ENCODE measurements at places on chromosomes 7 and 10.

DNA sequence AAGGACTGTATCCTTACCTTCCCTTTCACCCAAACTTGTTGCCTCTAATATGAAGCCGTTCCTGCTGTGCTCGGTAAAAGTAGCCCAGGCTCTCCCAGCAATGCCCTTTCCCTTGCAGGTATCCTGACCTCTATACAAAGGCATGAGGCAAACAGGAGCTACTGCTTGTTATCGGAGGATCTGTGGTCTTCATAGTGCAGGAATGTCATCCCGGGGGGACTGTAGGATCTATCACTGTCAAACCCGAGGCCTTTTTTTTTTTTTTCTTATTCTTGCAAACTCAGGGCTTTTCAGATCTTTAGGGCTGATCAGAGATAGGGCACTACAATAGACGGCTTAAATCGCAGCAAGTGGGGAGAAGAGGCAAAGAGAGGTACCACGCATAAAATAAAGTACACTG lies 1206.6 kb downstream of the TYW1 start:
- DNase-seq, result no peak

- no peak for DNase-seq
Measured at GRCh38 chr10:73183667-73184281, 15.9 kb downstream of the FAM149B1 start.

- no peak for DNase-seq
Measured at GRCh38 chr10:110485541-110485940, 12.2 kb upstream of the DUSP5 start.

GRCh38 chr10:11435581-11435981 lies 175.9 kb downstream of the USP6NL start:
- DNase-seq, result no peak

- no peak for DNase-seq
Measured at GRCh38 chr7:138625084-138625848, 75.9 kb downstream of the SVOPL start.

DNA sequence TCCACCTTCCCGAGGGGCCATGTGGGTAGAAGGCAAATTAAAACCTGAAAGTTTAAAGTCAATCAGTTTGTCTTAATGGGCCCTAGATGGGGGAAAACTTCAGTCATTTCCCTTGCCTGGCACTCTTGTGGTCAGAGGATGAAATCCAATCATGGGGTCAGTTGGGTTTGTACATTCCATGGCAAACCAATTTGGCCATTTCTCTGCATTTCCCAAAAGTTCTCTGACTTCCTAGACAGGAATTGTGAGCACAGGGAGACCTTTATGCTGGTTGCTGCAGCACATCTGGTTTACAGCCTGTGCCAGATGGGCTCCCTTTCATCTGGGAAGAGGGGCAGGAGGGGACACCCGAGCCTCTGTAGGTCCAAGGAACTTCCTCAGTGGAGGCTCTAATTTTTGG lies 113.0 kb downstream of the CYP26A1 start:
- no peak for DNase-seq

GRCh38 chr7:63080406-63080805 lies 918.2 kb upstream of the ZNF722 start:
- DNase-seq, result no peak

All from T-helper 2 cell (primary cell).